T-cell (primary cell): ENCODE measurements at places on chromosomes 2 and 18. TPM values are rescaled to one million over a fixed set of nuclear protein-coding genes. Genes with fewer than 3 reads are reported as not detected.

DNA sequence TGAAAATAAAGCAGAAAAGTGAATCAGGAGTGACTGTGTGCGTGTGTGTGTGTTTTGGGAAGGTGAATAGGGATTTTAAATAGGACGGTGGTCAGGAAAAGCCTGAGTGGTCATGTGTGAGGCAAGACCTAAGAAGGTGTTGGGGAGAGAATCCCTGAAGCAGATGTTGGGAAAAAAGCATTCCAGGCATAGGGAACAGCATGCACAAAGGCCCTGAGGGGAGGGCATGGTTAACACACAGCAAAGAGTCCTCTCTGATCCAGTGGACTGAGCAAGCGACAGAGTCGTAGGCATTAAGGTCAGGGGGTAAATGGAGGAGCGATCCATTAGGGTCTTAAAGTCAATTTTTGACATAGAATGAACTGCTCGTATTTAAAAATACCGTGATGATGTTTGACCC lies 34.0 kb upstream of the OTOS start:
- no peak overlapping the region for H3K27ac ChIP-seq
- no peaks in the 10 kb centered on the region for H3K36me3 ChIP-seq
- H3K4me1 ChIP-seq, result no peaks in the 10 kb centered on the region
- DNase-seq, result no peak
- H3K4me3 ChIP-seq, result no peak overlapping the region

DNA sequence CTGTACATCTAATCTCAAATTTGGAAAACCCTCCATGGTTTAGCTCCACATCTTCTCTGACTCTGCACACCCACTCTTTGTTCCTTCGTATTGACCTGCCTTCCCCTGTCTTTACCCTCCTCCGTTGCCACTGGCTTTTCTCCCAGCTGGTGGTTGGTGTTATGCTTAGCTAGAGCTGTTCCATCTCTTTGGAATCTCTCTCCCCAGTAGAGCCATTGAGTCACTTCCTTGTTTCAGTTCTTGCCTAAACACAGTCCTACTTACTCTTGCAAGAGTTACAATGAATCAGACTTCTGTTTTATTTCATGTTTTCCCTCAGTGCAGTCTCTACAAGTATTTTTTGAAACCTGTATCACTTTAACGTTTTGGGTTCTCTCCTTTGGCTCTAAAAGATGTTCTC lies 263.9 kb downstream of the LTBP1 start:
- no peaks in the 10 kb centered on the region for H3K36me3 ChIP-seq
- H3K27ac ChIP-seq, result no peak overlapping the region
- no peaks in the 10 kb centered on the region for H3K4me1 ChIP-seq
- H3K4me3 ChIP-seq, result no peak overlapping the region

HOXD9 gene
- not detected for total RNA-seq

DNA sequence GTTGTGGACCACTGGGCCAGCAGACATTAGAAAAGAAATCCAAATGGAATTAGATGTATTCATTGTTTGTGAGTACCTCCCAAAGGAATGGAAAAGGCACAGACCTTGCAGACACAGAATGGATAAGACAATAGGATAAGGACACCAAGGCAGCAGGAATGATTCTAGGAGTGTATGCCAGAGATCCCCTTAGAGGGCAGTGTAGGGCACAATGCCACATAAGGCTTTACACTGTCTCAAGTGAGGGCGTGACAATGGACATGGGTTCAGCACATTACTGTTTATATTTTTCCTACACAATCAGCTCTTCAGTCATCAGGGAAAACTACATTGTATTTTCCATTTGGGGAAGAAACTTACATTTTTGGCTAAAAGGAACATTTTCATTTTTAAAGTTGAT lies 250.9 kb downstream of the PTH2R start:
- H3K36me3 ChIP-seq, result no peaks in the 10 kb centered on the region
- H3K27ac ChIP-seq, result no peak overlapping the region
- H3K4me3 ChIP-seq, result no peak overlapping the region
- no peak for DNase-seq
- no peaks in the 10 kb centered on the region for H3K4me1 ChIP-seq

- H3K27ac ChIP-seq, result no peak overlapping the region
- H3K4me1 ChIP-seq, result no peaks in the 10 kb centered on the region
- peaks cover 11% of the 10 kb centered on the region for H3K27me3 ChIP-seq
- H3K36me3 ChIP-seq, result no peaks in the 10 kb centered on the region
These were observed 20.7 kb upstream of the SNTG2 start for GRCh38 chr2:929925-930324.

PLGLB2 gene
- 0.38 TPM for total RNA-seq

DUSP19 gene
- 2.5 TPM for total RNA-seq

GRCh38 chr18:7946734-7947377 lies 379.7 kb downstream of the PTPRM start:
- no peaks in the 10 kb centered on the region for H3K27me3 ChIP-seq
- peaks cover 10% of the 10 kb centered on the region for H3K4me1 ChIP-seq
- peak overlapping the region; percentile 6 for H3K4me3 ChIP-seq
- peak overlapping the region; percentile 64 for H3K27ac ChIP-seq
- H3K36me3 ChIP-seq, result no peaks in the 10 kb centered on the region

CHMP3 gene
- 82.5 TPM for total RNA-seq

DNA sequence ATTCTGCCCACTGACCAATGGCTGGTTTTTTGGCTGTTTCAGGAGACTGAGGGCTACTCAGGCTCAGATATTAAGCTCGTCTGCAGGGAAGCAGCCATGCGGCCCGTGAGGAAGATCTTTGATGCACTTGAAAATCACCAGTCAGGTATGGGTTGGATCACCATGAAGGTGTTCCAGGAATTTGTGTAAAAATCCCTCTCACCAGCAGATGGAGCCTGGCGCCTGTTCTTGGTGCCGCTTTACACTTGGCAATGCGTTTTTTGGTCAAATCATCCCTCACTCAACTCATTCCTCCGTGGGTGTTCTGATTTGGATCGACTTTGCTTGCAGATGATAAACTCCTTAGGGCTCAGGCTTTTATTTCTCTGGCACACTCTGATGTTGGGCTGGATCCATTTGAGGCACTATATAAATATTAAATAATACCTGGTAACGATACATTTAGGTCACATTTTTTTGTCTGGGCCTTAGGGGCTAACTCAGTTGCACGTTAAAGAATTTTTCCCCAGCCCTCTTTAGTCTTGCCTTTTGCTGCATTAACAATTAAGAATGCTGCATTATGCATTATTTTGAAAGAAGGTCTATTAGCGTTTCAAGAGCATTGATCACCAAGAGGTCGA lies 50.0 kb downstream of the HDHD2 start:
- peak; percentile 52 for DNase-seq
- H3K27me3 ChIP-seq, result no peaks in the 10 kb centered on the region
- no peaks in the 10 kb centered on the region for H3K4me1 ChIP-seq
- no peaks in the 10 kb centered on the region for H3K36me3 ChIP-seq
- H3K27ac ChIP-seq, result no peak overlapping the region

GRCh38 chr2:83970217-83970929 lies 488.7 kb downstream of the SUCLG1 start:
- H3K4me1 ChIP-seq, result no peaks in the 10 kb centered on the region
- no peak for DNase-seq
- H3K36me3 ChIP-seq, result no peaks in the 10 kb centered on the region
- H3K27ac ChIP-seq, result no peak overlapping the region
- no peak overlapping the region for H3K4me3 ChIP-seq

- no peak overlapping the region for H3K27ac ChIP-seq
- H3K4me3 ChIP-seq, result no peak overlapping the region
- no peaks in the 10 kb centered on the region for H3K4me1 ChIP-seq
These were observed 42.1 kb upstream of the KCNG2 start for GRCh38 chr18:79755496-79756142.

SCYGR2 gene
- total RNA-seq, result not detected

GRCh38 chr2:67289921-67290371 lies 107.2 kb upstream of the ETAA1 start:
- no peak for DNase-seq
- no peak overlapping the region for H3K27ac ChIP-seq
- H3K27me3 ChIP-seq, result no peaks in the 10 kb centered on the region
- no peak overlapping the region for H3K4me3 ChIP-seq
- no peaks in the 10 kb centered on the region for H3K36me3 ChIP-seq

GRCh38 chr2:97747285-97747684 lies 33.9 kb downstream of the ZAP70 start:
- DNase-seq, result peak; percentile 20
- H3K27me3 ChIP-seq, result no peaks in the 10 kb centered on the region
- H3K4me3 ChIP-seq, result no peak overlapping the region
- H3K27ac ChIP-seq, result peak overlapping the region; percentile 9
- no peaks in the 10 kb centered on the region for H3K36me3 ChIP-seq
- peaks cover 53% of the 10 kb centered on the region for H3K4me1 ChIP-seq

SNED1 gene
- 46.2 TPM for total RNA-seq

DNA sequence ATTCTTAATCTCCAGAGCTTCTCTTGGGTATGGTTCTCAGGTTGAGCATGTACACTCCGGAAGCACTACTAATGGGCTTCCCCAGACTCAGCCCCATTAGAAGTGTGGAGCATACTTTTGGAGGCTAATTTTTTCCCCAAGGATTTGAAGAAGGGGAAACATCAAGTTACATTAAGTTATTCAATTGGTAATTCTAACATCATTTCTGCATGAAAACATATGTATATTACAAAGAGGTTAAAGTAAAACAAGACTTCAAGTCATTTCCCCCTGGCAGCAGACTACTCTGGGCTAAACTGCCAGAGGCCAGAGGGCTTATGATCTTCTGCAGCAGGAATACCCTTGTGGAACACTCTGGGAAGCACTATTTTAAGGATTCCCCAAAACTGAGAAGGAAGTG lies 227.7 kb upstream of the STK17B start:
- no peaks in the 10 kb centered on the region for H3K27me3 ChIP-seq
- H3K36me3 ChIP-seq, result no peaks in the 10 kb centered on the region

DNA sequence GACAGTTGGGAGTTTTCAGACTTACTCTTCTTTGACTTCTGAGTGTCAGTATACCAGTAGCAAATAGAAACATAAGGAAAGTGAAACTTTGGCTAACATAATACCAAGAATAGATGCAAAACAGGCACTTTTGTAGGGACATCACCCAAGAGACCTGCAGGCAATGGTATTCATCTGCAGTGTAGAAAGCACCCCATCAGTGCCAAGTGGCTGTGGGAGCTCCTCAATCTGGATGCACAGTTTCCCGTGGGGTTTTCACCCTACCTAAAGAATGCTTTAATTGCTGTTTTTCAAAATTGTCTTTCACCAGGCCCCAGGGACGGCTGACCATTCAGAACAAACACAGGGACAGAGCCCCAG lies 96.6 kb upstream of the GPR45 start:
- H3K27ac ChIP-seq, result no peak overlapping the region
- peaks cover 6% of the 10 kb centered on the region for H3K27me3 ChIP-seq
- no peak overlapping the region for H3K4me3 ChIP-seq
- no peaks in the 10 kb centered on the region for H3K36me3 ChIP-seq

MYO1B gene
- 0.70 TPM for total RNA-seq

HOXD10 gene
- total RNA-seq, result not detected

DNA sequence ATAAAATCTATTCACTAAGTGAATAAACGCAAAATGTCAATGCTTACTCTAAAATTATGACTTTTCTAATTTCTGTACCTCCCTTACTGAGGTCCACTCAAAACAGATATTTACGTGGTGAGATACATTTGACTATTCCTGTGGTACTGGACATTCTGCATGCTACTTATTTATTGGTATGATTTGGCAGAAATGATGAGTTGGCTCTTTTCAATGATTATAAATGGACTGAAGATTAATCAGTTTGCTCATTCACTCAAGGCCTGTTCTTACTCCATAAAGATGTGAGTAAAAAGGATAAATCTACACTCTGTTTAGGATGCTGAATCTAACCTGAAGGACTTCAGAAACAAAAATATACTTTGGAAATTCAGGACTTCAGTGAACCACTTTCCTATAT lies 98.8 kb downstream of the OLA1 start:
- H3K27ac ChIP-seq, result no peak overlapping the region
- no peaks in the 10 kb centered on the region for H3K36me3 ChIP-seq
- no peak for DNase-seq

GRCh38 chr2:214730800-214731407 lies 78.6 kb downstream of the BARD1 start:
- H3K4me1 ChIP-seq, result no peaks in the 10 kb centered on the region
- H3K27ac ChIP-seq, result no peak overlapping the region

GRCh38 chr2:230681171-230681545 lies 31.5 kb upstream of the CAB39 start:
- peaks cover 5% of the 10 kb centered on the region for H3K4me1 ChIP-seq
- no peak for DNase-seq
- no peaks in the 10 kb centered on the region for H3K36me3 ChIP-seq
- H3K27me3 ChIP-seq, result no peaks in the 10 kb centered on the region
- no peak overlapping the region for H3K27ac ChIP-seq

DNA sequence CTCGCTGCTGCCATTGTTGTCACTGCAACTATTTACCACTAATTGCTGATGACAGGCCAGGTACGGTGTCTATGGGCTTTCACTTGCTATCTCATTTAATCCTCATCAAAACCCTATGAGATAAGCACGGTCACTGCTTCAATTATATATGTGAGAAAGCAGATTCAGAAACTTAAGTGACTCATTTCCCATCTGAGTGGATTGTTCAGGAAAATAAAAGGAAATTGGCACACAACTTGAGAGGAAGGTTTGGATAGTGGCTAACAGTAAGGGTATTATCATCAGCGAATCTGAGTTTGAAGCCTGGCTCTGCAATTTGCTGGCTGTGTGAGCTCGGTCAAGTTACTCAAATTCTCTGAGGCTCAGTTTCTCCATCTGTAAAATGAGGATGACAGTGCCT lies 196.0 kb downstream of the KCNS3 start:
- H3K4me1 ChIP-seq, result no peaks in the 10 kb centered on the region
- no peak overlapping the region for H3K4me3 ChIP-seq
- DNase-seq, result no peak
- no peak overlapping the region for H3K27ac ChIP-seq
- no peaks in the 10 kb centered on the region for H3K36me3 ChIP-seq

GRCh38 chr2:161232571-161232970 lies 72.3 kb downstream of the TANK start:
- no peaks in the 10 kb centered on the region for H3K27me3 ChIP-seq
- H3K36me3 ChIP-seq, result peaks cover 37% of the 10 kb centered on the region
- peaks cover 5% of the 10 kb centered on the region for H3K4me1 ChIP-seq
- H3K4me3 ChIP-seq, result no peak overlapping the region
- DNase-seq, result no peak
- no peak overlapping the region for H3K27ac ChIP-seq
